ENCODE measurements at places on chromosomes 5 and 9. TPM values are rescaled to one million over a fixed set of nuclear protein-coding genes. Genes with fewer than 3 reads are reported as not detected.

- H3K4me1 ChIP-seq, result no peaks in the 10 kb centered on the region
- H3K36me3 ChIP-seq, result no peaks in the 10 kb centered on the region
- no peaks in the 10 kb centered on the region for H3K27me3 ChIP-seq
Observed at GRCh38 chr5:96391921-96392320, 41.1 kb downstream of the PCSK1 start.

- DNase-seq, result no peak
- no peaks in the 10 kb centered on the region for H3K4me1 ChIP-seq
- H3K36me3 ChIP-seq, result no peaks in the 10 kb centered on the region
- H3K4me3 ChIP-seq, result no peak overlapping the region
Observed at GRCh38 chr9:108412755-108413154, 443.0 kb downstream of the ACTL7B start.

- no peaks in the 10 kb centered on the region for H3K4me1 ChIP-seq
- H3K27me3 ChIP-seq, result no peaks in the 10 kb centered on the region
- no peak overlapping the region for H3K27ac ChIP-seq
- H3K36me3 ChIP-seq, result peaks cover 32% of the 10 kb centered on the region
- no peak for DNase-seq
Observed at GRCh38 chr5:116442095-116442534, 132.5 kb downstream of the SEMA6A start.

DNA sequence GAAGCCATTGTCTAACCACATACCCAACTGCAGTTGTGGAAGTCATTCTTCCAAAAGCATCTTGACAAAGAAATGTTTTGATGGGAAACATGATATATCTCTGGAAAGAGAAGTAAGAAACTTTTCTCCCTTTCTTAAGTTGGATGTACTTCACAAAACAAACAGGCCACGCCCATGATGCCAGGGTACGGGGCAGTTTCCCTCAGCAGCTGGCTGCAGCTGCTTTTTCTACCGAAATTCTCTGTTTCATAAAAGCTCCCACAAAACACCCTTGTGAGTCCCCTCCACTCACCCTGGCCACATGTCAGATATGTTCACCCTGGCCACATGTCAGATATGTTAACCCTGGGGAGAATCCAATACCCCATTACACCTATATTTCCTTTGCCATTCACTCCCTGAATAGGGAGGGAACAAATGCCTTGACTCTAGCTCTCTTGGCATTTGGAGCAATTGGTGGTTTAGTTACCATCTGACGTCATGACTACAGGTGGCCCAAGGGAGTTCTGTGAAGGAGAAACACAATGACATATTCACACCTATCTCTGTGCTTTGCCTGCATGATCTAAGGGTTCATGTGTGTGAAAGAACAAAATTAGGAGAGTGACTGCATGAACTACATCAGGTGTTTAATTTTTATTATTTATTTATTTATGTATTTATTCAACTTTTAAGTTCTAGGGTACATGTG, 103.0 kb downstream of the AOPEP start:
- no peaks in the 10 kb centered on the region for H3K27me3 ChIP-seq
- H3K27ac ChIP-seq, result no peak overlapping the region

- H3K27ac ChIP-seq, result no peak overlapping the region
- H3K4me3 ChIP-seq, result no peak overlapping the region
- no peaks in the 10 kb centered on the region for H3K36me3 ChIP-seq
- H3K4me1 ChIP-seq, result no peaks in the 10 kb centered on the region
- H3K27me3 ChIP-seq, result peaks cover 12% of the 10 kb centered on the region
- DNase-seq, result no peak
Observed at GRCh38 chr5:135566422-135567400, 12.1 kb downstream of the CXCL14 start.

DDX4 gene
- polyA plus RNA-seq, result 0.10 TPM

GRCh38 chr5:6638236-6638635, 5.0 kb downstream of the SRD5A1 start:
- no peaks in the 10 kb centered on the region for H3K36me3 ChIP-seq
- H3K27me3 ChIP-seq, result no peaks in the 10 kb centered on the region
- H3K4me3 ChIP-seq, result no peak overlapping the region

- no peak for DNase-seq
- no peaks in the 10 kb centered on the region for H3K4me1 ChIP-seq
- H3K27me3 ChIP-seq, result no peaks in the 10 kb centered on the region
- no peaks in the 10 kb centered on the region for H3K36me3 ChIP-seq
- no peak overlapping the region for H3K4me3 ChIP-seq
Observed at GRCh38 chr5:53418409-53418808, 62.0 kb upstream of the FST start.

DNA sequence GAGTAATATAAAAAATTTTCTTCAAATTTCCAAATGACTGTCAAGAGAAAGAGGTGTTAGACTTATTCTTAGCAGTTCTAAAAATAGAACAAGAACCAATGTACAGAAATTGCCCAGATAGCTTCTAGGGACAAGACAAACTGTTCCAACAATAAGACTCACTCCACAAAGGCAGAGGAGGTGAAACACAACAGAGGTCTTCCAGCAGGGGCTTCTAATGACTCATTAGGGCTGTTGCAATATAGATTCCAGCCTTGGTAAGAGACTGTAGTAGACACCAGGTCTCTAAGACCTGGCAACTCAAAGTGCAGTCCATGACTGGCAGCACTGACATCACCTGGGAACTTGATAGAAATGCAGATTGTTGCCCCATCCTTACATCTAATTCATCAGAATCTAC, 134.6 kb upstream of the VLDLR start:
- H3K27ac ChIP-seq, result no peak overlapping the region
- H3K4me3 ChIP-seq, result no peak overlapping the region
- no peaks in the 10 kb centered on the region for H3K27me3 ChIP-seq
- H3K4me1 ChIP-seq, result no peaks in the 10 kb centered on the region
- no peak for DNase-seq

DNA sequence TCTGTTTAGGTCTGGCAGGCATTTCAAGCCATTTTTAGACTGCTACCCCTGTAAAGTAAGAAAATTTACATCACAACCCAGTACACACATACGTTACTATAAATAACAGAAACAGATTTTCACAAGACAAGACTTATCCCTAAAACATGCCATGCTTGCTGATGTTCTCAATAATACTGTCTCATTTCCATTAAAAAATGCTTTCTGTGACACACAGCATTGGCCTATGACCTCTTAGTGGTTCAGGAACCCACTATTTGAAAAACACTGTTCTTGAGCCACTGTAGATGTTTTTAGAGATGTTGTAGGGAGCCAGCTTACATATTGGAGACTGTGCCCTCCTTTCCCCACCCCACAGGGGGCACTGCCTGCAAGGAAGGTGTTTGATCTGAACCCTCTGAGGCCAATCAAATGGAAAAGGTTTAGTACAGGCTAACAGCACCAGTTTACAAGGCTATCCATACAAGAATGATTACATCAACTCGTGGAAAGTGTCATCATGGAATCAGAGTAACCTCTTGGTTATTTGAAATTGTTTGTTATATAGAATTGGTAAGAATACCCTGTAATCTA, 30.8 kb downstream of the ZSWIM6 start:
- no peaks in the 10 kb centered on the region for H3K27me3 ChIP-seq
- no peak overlapping the region for H3K4me3 ChIP-seq
- DNase-seq, result no peak
- no peak overlapping the region for H3K27ac ChIP-seq
- H3K4me1 ChIP-seq, result no peaks in the 10 kb centered on the region

All from large intestine (tissue), 12 donors.